ENCODE measurements at places on chromosomes 6 and 20.

- peak; percentile 60 for DNase-seq
These were observed at the start of gene SCUBE3 for GRCh38 chr6:35213824-35214756. Gene SCUBE3, plus strand, starts transcription at chr6:35213956. Its CDS starts 463 bp downstream, at chr6:35214419.

- DNase-seq: no peak
These were observed at the start of gene LINC00237 for GRCh38 chr20:21106171-21107017. Gene LINC00237, minus strand, starts transcription at chr20:21106358.

GRCh38 chr20:49560646-49561045 is 7.3 kb downstream of the PTGIS start:
- peak; percentile 56 for DNase-seq

DNA sequence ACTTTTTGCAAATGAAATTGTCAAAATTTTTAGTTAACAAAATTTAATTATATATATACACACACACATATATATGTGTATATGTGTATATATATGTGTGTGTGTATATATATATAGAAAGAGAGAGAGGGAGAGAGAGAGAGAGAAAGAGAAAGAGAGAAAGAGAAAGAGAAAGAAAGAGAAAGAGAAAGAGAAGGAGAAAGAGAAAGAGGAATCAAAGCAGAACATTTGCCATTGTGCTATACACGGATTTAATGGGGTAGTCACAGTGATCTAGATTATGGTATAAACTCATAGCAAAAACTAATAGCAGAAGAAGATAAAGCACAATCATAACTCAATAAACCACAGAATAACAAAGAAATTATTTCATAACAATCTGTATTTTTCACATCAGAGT is 126.7 kb downstream of the DST start:
- no peak for DNase-seq

GRCh38 chr6:37580176-37580955 is 80.7 kb upstream of the CCDC167 start:
- no peak for DNase-seq

DNA sequence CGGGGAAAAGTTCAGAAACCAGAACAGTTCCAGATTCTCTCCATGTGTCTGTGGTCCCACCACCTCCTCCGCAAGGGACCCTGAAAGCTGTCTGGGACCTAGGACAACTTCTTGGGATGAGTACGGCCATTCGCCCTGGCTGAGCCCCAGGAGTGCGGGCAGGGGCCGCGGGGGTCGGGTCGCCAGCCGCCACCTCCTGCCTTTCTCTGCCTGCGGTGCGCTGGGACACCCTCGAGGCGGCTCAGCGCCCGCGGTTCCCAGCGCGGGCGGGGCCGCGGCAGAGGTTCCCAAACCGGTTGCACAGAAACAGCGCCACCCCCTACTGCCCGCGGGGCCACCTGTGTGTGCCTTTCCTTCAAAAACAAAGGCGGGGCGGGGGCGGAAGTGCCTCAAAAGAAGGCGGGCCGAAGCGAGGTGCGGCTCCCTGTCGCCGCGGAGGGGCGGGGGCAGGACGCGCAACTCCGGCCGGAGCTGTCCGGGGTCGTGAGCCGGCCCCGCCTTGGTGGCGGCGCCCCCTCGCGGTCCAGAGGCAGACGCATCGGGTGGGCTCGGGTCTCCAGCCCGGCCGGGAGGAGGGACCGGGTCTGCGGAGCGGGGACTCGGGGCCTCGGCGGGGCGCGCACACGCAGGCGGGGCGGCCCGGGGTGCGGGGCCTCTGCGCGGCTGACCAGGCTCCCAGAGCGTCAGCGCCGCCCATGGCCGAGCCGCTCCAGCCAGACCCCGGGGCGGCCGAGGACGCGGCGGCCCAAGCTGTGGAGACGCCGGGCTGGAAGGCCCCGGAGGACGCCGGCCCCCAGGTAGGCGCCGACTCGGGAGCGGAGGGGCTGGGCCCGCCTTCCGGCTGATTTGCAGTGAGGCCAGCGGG is at the start of gene HEBP2:
TSS of gene HEBP2 (plus strand) at position 423 of the 865 bp plus-strand sequence. CDS start at position 696, 273 bp downstream.
- peak; percentile 93 for DNase-seq

DNA sequence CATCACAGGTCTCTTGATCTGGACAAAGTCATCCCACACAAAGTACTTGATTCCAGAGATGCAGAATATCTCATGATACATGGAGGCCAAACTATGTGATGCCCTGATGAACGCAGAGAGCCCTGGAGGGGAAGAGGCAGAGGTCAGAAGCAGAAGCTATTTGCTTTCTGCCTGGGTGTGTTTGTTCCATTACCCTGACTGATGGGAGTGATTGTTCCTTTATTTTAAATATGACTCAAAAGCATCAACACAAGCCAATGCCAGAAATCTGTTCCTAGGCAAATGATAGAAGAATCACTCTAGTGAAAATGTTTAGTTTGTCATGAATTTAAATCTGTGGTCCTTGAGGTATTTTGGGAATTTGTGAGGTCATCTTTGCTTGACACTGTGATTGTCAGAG is 54.7 kb upstream of the GGTLC1 start:
- no peak for DNase-seq

- DNase-seq: no peak
These were observed 31.8 kb downstream of the GFOD1 start for GRCh38 chr6:13455552-13455966.

DNA sequence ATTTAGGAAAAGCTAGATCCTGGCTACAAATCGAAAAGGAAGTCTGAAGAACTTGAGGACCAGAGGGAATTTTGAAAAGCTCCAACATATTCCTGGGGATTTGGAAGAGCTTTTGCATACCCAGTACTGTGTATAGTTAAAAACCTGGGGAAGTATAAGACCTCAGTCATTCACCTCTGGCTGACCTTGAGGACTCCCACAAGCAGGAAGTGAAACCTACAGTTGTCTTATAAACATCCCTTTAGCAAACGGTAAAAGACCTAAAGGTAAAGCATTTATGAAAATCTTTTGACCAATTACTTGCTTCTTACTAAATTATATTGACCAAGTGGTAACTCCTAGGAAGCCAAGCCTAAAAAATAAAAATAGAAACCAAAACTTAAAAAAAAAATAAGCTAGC is 175.0 kb downstream of the HAO1 start:
- DNase-seq: no peak

GRCh38 chr6:166939345-166939744 is 17.0 kb downstream of the RNASET2 start:
- DNase-seq: no peak

GRCh38 chr6:35165630-35166071 is 24.5 kb upstream of the TCP11 start:
- no peak for DNase-seq

DNA sequence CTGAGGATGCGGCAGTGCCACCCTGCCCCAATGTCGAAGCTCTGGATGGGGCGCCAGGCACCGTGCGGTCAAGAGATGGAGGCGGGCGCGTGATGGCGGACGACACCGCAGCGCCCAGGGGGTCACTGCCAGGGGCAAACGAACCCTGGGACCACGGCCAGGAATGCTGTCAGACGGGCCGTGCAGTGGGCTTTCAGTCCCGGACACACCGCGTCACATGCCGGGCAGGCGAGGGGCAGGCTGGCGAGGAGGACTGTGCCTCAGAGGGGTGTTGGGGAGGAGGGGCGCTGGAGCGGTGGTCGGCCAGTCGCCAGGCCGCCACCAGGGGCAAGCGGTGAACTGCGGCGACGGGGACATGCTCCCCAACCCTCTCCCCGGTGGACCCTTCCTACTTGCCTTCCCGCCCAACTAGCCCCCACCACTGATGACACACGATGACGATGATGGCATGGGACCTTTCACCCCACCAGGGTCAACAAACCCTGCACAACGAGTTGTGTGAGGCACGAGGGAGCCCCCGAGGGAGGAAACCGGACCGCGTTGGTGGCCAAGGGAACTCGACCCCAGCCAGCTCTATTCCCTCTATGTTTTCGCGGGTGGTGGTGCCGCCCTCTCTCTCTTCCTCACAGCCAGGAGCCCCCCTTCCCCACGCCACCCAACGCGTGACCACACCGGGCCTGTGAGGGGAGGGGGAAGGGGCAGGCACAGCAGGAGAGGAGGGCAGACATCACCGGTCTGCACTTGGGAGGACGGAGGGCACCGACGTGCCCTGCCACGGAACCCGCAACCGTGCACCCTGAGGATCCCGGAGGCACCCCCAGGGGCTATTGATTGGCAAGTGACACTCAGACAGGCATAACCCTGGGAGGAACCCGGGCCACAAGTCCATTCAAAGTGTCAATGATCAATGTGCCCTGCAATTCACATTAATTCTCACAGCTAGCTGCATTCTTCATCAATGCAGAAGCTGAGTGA is 1960.9 kb upstream of the DEFB115 start:
- DNase-seq: peak; percentile 40
